ENCODE measurements at places on chromosomes 7 and 10.

DNA sequence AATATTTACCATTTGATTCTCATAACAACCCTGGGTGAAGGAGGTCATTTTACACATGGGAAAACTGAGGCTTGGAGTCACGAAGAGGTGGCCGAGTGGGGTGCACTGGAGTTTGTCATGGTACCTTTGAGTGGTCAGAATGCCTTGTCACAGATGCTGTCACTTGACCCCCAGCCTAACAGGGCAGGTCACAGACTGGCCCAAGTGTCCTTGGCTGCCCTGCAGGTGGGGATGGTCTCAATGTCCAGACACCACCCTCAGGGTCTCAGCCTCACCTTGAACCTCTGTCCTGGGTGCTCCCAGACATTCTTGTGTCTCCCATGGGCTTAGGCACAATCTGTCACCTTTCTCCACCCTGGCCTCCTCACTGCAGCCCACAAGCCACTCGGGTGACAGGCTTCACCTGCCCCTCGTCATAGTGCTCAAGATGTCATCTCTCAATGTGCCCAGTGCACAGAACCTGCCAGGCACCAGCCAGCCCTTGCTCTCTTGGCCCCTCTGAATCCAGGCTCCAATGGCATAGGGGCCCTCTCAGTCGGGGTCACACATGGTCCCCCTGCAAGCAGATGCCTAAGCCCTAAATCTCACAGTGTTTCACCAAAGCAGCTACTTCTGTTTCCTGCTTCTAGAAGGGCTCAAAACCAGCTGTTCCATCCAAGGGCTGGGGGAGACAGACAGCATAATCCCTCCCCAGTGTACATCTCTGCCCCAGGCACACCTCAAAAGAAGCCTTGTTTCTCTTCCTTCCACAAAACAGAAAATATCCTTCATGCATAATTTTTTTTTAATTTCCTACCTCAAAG lies 76.8 kb upstream of the NANOS1 start:
- DNase-seq: no peak

DNA sequence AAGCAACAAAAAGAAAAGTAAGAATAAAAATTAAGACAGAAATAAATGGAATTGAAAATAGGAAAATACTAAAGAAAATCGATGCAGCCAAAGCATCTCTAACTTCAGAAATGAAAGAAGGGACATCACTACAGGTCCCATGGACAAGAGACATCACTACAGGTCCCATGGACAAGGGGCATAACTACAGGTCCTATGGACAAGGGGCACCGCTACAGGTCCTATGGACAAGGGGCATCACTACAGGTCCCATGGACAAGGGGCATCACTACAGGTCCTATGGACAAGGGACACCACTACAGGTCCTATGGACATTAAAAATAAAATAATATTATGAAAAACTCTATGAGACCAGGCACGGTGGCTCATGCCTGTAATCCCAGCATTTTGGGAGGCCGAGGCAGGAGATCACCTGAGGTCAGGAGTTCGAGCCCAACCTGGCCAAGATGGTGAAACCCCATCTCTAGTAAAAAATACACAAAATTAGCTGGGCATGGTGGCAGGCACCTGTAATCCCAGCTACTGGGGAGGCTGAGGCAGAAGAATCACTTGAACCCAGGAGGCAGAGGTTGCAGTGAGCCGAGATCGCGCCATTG lies 101.0 kb upstream of the DNAAF5 start:
- no peak for DNase-seq

GRCh38 chr7:95262875-95263274 lies 61.5 kb downstream of the PON1 start:
- no peak for DNase-seq

GRCh38 chr7:50471970-50472369 lies 21.8 kb upstream of the FIGNL1 start:
- no peak for DNase-seq

DNA sequence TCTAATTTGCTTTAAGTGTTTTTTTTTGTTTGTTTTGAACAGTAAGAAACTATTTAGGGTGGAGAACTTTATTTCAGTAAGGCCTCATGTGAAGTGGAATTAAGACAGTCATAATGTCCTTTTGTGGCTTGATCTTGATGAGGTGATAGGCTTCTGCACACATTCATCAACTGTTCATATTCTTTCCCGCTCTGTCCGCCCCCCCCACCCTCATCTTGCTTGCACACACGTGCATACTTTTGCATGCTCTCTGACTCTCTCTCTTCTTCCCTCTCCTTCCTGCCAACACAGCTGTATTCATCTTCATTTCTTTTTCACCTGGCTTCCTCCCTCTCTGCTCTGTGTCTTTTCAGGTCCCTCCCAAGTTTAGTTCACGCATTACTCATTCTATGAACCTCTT lies 429.6 kb downstream of the AUTS2 start:
- no peak for DNase-seq

- peak; percentile 33 for DNase-seq
Observed at GRCh38 chr7:150944066-150945042, 33.8 kb downstream of the KCNH2 start.

Data from sciatic nerve (tissue), 2 donors.